ENCODE measurements at places on chromosomes 11 and 22.

DNA sequence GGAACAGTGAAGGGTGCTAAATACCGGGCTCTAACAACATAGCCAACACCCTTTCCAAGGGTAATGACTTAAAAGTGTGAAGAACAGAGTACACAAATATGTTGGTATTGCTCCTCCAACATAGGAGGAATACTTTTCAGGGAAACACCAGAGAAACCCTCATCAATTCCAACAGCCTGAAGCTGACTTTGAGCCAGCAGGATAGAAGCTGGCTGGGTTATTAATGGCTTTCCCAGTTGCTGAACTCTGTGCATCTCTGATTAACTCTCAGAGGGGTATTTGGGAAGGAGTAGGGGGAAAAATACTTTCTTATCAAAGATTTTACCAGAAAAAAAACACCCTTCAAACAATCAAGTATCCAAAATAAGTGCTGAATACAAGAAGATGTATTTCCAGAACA is 95.6 kb downstream of the AMBRA1 start:
- no peak for DNase-seq

GRCh38 chr11:60493454-60493853 is 876 bp downstream of the MS4A12 start:
- no peak for DNase-seq

- no peak for DNase-seq
Measured at GRCh38 chr11:126407101-126407521, 51.6 kb downstream of the ST3GAL4 start.

DNA sequence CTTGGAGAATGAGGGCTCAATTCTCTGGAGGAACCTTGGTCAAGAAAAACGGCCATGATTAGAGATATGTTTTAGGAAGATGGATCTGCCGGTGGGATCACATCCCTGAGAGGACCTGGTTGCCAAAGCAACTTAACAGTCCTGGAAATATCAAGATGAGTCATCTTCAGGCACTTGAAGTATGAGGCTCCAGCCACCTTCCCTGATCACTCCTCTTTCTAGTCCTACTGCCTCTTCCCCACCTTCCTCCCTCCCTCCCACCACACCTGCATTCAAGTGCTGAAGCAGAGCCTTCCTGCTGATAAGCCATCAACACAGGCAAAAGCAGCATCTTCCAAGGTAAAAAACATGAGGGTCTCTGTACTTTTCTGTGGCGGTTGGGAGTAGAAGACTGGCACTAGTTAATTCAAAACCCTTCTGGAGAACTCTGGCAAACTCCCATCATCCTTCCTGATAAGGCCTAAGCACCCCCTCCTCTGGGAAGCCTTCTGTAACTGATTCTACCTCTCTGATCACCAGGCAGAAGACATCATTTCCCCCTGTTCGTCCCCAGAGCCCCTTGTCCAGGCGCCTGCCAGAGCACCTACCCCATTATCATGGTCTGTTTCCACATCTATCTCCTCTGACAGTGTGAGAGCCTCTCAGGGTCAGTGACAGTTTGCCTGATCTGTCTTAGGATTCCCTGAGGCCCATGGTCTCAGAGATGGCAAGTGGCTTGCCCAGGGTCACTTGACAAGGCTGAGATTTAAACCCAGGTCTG is 79.8 kb downstream of the CLPB start:
- DNase-seq = no peak

- DNase-seq = no peak
Measured at GRCh38 chr22:35133702-35134380, 67.9 kb downstream of the ISX start.

GRCh38 chr22:35037089-35037488 is 28.9 kb upstream of the ISX start:
- no peak for DNase-seq

DNA sequence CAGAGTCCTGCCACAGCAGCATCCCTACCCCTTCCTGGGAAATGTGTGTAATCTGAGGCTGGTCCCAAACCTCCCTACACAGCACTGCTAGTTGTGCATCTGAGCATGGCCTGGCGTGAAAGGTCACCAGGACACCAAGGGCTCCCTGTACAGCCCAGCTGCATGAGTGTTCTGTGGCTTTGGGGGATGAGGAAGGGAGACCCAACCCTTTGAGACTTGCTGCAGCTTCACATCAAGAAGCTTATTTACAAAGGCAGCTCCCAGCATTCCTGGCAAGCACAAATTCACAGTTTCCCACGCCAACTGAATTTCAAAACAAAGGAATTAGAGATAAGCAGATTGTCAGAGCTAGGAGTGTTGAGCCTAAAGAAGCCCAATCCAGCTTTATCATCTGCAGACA is 32.2 kb downstream of the CSNK2A3 start:
- DNase-seq = no peak

GRCh38 chr22:49296561-49296960 is 531.1 kb downstream of the BRD1 start:
- DNase-seq = no peak

- DNase-seq = no peak
Measured at GRCh38 chr11:31768749-31769640, 42.1 kb downstream of the PAX6 start.

DNA sequence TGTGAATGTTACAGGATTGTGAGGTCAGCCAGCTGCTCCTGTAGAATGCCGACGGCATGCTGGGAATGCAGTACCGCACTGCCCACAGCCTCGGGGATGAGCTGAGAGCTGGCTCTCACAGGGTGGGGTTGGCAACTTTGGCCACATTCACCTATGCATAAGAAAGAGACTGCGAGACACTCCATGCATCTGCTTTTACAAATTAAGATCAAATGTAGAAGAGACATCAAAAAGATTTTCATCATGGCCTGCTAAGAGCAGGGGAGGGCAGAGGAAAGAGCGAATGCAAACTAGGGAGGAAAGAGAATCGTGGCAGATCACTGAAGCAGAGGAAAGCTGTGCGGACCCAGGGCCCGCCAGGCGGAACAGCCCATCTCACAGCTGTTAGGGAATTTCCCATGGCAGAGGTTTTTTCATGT is 49.8 kb upstream of the SPATA19 start:
- peak; percentile 70 for DNase-seq

GRCh38 chr11:6611092-6611962 is 689 bp downstream of the TAF10 start:
- DNase-seq = peak; percentile 21

- peak; percentile 70 for DNase-seq
Measured at GRCh38 chr11:123547180-123547579, 107.2 kb downstream of the SCN3B start.

- no peak for DNase-seq
Measured at GRCh38 chr11:84144531-84144930, 858.4 kb upstream of the CCDC90B start.

- DNase-seq = no peak
Measured at GRCh38 chr11:133408402-133408801, 123.9 kb downstream of the OPCML start.

DNA sequence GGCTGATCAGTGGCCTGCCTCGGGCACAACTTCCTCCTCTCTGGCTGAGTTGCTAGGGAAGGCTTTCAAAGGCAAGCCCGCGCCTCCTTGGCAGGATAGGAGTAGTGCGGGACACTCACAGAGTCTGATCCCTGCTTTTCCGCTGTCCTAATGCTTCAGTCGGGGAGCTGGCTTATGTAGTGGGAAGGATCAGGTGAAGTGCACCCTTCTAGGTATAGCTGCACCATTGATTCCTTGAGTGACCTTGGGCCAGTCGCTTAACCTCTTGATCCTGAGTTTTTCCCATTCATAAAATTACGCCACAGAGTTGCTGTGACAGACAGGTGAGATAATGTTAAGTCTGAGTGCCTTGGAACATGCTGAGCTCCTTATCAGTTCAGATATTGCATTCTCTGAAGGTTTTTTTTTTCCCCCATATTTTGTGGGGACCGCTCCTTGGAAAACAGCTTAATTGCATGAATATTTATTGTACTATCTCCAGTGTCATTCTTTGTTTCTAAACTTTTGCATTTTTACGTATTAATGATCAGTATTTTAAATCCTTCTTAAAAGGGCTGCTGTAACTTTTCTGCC is 961 bp downstream of the IPO7 start:
- DNase-seq = peak; percentile 21

GRCh38 chr22:47474464-47474863 is 712.0 kb downstream of the TBC1D22A start:
- DNase-seq = no peak

DNA sequence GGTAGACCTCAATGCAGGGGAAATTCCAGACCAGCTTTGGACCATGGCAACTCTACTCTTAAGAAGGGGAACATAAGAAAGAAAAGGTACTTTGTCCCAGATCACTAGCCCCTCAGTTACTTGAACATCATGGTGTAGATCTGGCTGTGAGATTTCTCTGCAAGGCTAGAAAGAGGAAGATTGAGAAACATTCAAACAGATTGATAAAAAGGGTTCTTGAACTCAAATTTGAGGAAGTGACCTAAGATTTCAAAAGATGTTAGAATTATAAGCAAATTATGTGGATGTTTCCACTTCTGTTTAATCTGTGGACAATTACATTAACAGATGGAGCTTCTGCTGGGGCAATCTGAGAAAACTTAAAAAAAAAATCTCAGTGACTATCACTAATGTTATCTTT is 21.8 kb upstream of the UPB1 start:
- no peak for DNase-seq

DNA sequence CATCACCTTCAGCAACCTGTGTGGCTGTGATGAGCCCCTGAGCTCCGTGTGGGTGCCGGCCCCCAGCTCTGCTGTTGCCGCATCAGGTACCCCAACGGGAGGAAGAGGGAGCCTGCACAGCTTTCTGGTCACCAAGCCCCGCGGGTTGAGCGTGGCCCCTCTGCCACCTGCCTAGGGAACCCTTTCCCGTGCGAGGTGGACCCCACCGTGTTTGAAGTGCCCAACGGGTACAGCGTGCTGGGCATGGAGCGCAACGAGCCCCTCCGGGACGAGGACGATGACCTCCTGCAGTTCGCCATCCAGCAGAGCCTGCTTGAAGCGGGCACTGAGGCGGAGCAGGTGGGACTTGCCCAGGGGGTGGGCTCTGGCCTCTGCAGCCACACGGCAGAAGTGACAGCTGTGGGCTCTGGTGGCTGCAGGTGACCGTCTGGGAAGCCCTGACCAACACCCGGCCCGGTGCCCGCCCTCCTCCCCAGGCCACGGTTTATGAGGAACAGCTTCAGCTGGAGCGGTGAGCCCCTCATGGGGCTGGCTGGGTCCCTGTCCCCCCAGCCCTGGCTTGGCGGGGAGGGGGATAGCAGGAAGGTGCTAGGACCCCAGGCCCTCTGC is 1.9 kb upstream of the SSH3 start:
- DNase-seq = no peak

DNA sequence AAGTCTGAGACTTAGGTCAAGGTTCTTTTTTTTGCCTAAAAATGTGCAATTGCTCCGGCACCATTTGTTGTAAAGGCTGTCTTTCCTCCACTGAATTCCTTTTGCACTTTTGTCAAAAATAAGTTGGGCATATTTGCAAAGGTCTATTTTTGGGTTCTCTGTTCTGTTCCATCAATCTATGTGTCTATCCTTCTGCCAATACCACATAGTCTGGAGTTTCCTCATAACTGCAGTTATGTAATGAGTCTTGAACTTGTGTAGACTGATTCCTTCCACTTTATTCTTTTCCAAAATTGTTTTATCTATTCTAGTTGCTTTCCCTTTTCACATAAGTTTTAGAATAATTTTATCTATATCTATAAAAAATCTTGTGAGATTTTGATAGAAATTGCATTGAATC is 6.7 kb downstream of the KCNJ5 start:
- no peak for DNase-seq

DNA sequence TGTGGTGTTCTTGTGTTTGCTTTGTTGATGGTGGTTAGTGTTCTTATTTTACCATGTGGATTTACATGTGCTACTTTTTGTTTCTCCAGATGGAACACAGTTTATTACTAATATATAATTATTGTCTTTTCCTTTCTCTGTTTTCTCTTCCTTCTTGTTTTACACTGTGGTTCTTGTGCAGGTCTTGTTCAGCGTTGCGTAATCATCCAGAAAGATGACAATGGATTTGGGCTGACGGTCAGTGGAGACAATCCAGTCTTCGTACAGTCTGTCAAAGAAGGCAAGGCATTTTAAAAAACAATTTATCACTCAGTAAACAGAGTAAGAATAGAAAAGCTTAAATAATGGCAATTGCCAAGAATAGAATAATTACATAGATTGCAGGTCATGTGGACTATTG is 84.4 kb downstream of the ARHGEF12 start:
- DNase-seq = no peak

DNA sequence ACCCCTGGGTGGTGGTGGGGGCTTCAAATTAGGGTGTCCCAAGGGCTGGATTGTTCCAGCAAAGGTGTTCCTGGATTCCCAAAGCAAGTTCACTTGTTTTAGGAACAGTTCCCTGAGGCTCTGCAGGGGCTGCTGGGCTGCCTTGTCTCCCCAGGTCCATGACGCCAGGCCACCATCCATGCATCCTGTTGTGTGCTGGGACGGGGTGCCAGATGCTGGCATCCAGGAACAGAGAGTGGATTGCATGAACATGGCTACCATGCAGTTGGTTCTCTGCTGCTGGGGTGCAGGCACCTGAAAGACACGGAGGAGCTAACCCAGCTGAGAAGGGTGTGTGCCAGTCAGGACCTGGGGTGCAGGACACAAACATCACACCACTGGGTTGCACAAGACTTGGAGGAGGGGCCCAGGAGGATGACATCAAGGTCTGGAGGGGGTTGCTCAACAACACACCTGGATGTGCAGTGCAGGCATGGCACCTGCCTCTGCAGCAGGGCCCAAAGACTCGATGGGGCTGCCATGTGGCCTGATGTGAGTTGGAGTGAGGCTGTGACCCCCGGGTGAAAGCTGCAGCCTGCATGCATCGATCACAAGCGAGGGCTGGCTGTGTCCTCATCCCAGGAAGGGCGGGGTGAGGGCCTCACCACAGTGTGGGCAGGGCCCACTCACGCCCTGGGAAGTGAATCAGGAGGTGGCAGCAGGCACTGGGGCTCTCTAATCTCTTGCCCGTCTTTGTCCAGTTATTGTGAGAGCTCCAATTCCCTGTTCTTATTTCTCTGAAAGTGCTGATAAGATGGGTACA is 74.0 kb upstream of the CLDN5 start:
- DNase-seq = no peak

- no peak for DNase-seq
Measured at GRCh38 chr11:130092661-130093060, 23.0 kb downstream of the APLP2 start.

DNA sequence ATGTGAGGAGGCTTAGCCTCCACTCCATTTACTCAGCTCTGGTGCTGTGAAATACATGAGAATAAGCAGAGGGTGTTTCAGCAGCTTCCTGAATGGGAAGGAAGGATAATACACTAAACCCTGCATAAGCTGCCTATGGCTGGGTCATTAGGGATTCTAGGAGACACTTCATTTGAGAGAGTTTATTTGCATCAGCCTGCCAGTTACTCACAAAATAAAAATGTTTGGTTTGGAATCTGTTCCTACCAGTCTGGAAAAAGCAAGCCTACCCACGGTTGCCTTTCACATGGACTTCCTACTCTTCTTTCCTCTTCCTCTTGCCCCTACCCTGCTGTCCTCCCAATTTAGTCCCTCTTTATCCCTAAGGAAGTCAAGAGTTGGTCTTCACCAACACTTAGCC is 20.5 kb downstream of the SLC1A2 start:
- no peak for DNase-seq
